ENCODE measurements at places on chromosomes 6 and 20.

DNA sequence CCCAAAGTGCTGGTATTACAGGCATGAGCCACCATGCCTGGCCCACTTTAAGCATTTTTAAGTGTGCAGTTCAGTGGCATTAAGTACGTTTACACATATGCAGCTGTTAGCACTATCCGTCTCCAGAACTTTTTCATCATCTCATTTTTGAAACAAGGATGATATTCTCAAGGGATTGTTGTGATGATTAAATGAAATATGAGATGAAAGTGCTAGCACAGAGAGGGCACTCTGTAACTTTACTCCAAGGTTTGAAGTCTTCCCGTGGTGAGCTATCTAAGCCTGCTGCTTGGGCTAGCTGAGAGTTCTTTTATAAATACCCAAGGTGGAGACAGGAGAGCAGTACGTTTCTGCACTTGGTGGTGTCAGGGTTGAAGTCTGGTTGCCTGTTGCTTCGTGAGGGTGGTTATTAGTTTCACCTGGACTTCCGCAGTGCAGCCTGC, 6.6 kb downstream of the TM9SF4 start:
- DNase-seq: no peak

DNA sequence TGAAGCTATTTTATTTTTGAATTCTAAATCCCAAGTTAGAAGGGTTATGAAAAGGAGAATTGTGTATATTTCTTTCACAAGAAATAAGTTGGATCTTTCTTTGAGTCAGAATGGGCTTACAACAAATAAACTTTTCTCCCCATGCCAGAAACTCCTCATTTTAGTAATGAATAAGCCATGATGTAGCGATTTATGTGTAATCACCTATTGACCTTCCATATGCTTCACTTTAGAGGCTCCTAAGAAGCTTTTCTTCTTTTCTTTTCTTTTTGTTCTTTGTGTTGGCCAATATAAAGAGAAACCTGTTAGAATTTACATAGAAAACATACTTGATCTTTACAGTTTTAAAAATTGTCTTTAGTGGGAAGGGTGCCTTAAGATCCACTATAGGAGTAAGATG, 370.2 kb downstream of the UTRN start:
- no peak for DNase-seq

DNA sequence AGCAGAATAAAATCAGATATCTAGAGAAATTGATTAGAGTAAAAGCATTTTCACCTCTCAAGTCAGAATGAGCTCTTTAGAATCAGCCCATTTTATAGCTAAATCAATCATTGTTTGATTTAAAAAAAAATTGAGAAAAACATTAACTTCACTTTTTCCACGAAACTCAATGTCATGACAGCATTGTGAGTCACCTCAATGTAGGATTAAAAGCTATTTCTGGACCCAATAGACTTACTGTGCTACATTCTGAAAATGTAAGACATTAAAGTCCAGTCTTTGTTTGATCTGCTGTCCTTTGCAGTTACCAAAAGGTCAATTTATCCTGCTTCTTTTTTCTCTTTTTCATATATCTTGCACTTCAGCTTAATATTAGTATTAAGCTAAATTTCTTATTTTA, 519.4 kb upstream of the ZNF337 start:
- DNase-seq: no peak

DNA sequence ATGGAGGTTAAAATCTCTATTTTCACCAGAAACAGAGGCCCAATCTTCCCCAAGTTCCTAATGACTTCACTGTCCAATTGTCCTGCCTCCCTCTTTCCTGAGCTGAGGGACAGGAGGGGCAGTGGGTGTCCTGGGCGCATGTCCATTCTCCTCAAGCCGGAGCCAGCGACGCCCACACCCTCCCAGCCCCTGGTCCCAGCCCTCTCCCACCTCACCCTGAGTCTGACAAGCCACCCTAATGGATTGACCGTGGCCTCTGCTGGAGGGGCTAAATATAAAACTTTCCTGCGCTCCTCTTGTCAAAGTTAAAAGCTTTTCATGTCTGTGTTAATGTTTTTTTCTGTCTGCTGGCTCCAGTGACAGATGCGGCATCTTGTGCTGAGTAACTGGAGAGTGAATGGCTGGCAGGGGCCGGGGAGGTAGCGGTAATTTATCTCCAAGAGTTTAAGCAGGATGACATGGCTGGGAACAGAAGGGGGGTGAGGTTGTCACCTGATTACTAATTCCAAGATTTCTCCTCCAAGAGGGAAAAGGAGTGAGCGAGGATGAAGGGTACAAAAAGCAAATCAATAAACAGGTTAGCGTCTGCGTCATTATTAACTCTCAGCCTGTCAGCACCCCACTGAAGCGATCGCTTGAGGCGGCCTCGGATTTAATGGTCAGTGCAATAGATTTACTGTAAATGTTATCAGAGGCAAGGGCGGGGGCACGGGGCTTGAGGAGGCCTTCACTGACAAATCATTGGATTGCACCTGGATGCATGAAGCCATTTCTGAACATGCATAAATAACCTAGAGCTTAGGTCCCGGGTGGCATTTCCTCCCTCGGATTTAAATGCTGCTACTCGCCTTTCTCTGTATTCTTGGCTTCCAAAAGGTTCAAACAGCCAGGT, 118.1 kb upstream of the MAFB start:
- no peak for DNase-seq

DNA sequence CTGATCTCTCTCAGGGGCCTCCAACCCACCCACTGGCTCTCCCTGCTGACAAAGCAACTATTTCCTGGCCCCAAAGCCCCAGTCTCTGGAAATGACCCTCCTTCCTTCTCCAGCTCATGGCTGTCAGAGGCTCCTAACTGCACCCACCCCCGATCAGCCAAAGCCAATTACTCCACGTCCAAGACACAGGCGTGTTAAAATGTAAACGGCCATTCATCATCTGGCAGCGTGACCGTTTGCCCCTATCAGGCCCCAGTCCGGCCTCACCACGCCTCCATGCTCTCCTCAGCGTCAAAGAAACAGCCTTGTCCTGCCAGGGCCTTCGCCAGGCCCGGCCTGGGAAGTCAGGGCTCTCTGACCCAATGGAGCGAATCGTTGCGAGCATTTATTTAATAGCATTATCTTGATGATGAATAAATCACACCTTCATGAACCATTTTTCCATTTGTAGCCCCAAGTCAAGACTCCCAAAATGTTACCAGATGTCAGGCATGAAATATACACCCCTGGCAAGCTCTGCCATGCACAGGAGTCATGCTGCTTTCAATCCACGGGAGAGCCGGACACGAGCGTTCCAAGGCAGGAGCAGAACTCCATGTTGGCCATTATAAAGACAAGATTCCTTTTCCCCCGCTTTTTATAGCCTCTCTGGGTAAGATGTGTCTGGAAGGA, 17.7 kb downstream of the RIPOR3 start:
- no peak for DNase-seq

DNA sequence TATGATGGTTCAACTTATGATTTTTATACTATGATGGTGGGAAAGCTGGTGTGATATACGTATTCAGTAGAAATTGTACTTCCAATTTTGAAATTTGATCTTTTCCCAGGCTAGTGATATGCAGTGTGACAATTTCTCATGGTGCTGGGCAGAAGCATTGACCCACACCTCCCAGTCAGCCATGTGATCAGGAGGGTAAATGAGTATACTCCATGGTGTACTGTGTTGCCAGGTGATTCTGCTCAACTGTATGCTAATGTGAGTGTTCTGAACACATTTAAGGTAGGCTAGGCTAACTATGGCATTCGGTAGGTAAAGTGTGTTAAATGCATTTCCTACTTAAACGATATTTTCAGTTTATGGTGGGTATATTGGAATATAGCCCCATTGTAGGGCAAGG, 19.1 kb downstream of the PTPRA start:
- DNase-seq: no peak

GRCh38 chr6:144659202-144660182, 374.4 kb downstream of the UTRN start:
- DNase-seq: no peak

Data from stimulated activated CD8-positive, alpha-beta memory T cell treated with anti-CD3 and anti-CD28 coated beads, Interleukin-15, amount 100 ng/mL, for 24 hours (primary cell).